PC-9 (cell line): ENCODE measurements at places on chromosomes 2 and 18. TPM values are rescaled to one million over a fixed set of nuclear protein-coding genes. Genes with fewer than 3 reads are reported as not detected.

Gene CPLX4
- not detected in 2 replicates for total RNA-seq

Gene ZNG1B
- 37.5 and 42.2 TPM in 2 replicates for total RNA-seq

Gene PRSS56
- total RNA-seq: not detected in 2 replicates

Gene CYP27A1
- 0.94 and 2.0 TPM in 2 replicates for total RNA-seq

Gene ASPRV1
- 0.30 and 0.48 TPM in 2 replicates for total RNA-seq

Gene CNTNAP5
- total RNA-seq: not detected in 2 replicates

Gene MCEE
- 12.5 and 15.8 TPM in 2 replicates for total RNA-seq

Gene PLCL1
- not detected in 2 replicates for total RNA-seq

Gene FBXO11
- 49.3 and 49.4 TPM in 2 replicates for total RNA-seq

Gene TEX44
- total RNA-seq: not detected in 2 replicates

Gene CD8B2
- total RNA-seq: not detected in 2 replicates

Gene AOX1
- total RNA-seq: 4.1 and 5.1 TPM in 2 replicates

Gene HOXD3
- not detected in 2 replicates for total RNA-seq

Gene COQ10B
- 14.8 and 18.1 TPM in 2 replicates for total RNA-seq

DNA sequence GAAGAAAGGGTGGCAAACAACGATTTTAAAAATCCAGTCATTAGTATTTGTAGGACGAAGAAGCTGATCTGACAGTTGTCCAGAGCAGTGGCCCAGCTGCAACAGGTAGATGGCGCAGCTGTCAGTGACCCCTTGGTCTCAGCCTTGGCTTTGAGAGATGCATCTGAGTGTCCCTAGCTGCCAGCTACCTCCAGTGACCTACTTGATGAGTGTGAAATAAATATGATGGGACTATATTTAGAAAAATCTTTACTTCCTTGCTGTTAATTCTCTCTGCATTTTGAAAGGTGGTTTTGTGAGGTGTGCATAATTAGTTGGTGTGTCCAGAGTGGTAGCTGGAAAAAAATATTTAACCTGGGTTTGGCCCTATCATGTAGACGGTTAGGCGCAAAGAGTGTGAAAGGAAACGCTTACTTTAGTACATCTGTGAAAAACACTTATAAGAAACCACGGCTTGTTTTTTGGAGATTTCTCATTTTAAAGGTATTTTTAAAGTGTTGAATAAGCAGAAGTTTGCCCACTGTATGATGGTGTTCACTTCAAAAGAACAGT lies 963 bp downstream of the INPP1 start:
- DNase-seq: no peak

GRCh38 chr2:55062754-55063153 lies 12.5 kb upstream of the RTN4 start:
- DNase-seq: no peak

GRCh38 chr2:125455110-125455509 lies 1200.8 kb upstream of the GYPC start:
- no peak for DNase-seq

GRCh38 chr18:3162181-3162580 lies 57.6 kb downstream of the MYOM1 start:
- no peak for DNase-seq

- no peak for DNase-seq
These were observed 31.1 kb upstream of the NETO1 start for GRCh38 chr18:72898870-72899269.

DNA sequence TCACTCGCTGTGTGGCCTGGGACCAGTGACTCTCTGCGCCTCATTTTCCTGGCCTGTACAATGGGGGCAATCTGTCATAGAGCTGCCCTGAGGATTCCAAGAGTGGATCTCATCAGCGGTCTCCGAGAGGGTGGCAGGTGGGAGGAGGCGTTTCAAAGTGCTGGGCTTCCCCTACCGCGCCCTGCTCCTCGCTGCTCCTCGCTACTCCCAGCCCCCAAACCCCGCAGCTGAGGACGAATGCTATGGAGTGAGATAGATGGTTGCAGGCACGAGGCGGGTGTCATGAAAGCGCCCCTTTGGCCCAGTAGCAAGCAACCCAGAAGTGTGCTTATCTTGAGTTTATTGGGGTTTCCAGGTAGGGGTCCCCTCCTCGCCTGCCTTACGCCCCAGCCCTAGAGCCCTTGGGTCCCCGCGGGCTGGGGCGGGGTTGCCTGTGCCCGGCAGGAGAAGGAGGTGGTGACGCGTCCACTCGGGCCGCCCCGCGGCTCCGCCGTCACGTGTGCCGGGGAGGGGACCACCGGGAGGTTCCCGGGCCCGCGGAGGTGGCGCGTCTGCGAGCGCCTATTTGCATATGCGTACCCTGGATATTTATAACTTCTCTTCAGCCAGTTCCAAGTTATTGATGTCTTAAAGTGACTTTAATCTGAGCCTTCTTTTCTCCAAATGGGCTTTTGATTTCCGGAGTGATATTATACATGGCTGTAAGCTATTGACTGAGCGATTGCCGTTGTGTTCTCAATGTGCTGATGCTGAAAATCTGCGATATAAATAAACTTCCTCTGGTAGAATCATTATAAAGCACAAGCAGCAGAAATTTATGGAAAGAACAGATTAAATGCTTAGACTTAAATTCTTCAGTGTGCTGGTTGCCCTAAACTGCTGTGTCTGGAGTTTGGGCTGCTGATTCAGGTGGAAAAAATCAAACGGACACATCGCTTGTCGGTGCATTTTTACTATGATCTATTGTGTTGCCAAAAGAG lies 263.7 kb downstream of the ATAD2B start:
- no peak for DNase-seq

DNA sequence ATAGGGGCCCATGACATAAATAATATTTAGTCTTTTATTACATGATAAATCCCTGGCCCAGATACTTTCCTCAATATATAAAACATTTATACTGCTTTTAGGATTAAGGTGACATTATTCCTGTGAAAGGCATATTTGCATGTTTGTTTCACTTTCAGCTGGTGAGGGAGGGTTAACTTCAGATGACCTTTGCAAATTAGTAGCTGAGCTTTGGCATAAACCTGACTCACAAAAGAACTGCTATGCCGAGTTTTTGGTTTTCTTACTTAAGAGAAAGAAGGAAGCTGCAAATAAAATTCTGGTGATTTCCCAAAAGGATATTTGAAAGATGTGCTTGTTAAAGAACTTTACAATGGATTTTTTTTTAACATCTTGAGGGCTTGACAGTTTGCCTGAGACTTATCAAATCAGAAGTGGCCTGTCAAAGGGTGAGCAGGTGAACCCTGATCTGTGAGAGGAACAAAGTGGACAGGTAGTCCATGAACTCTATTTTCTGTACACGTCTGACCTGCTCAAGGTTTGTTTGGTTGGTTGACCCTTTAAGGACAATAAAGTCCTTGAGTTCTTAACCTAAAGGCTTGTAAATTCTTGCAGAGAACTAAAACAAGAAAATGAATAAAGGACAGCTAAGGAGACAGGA lies 93.5 kb downstream of the FAM124B start:
- no peak for DNase-seq

GRCh38 chr2:68742626-68743415 lies 8.2 kb downstream of the ARHGAP25 start:
- no peak for DNase-seq

DNA sequence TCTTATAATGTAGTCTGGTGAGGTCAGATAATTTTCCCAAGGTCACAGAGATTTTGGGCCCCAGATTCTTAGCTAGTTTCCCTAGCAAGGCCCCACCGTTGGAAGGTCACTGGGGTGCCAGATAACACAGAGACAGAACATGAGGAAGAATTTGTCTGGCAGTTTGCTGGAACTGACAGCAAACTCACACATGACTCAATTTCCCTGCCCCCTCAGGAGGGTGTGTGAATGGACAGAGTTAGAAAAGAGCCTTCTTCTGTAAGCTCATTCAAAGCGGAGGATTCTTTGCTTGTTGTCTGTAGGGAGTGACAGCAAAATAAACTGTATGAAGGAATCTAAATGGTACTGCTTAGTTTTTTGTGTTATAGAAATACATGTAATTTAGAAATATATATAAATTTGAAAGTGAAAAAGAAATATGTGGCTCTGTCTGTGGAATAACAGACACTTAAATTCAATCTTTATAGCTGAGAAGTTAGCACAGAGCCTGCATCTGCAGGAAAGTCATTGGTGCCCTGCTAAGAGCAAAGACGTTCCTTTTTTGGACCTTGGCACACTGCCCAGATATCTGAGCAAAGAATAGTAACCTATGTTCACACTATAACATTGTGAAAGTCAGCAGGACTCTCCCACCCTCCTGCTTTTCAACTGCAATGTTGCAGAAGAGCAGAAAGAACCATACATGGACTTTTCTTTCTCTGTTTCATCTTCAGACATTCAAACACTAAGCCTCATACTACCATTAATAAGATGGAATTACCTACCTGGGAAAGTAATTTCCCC lies 2.1 kb downstream of the MDH1 start:
- no peak for DNase-seq

DNA sequence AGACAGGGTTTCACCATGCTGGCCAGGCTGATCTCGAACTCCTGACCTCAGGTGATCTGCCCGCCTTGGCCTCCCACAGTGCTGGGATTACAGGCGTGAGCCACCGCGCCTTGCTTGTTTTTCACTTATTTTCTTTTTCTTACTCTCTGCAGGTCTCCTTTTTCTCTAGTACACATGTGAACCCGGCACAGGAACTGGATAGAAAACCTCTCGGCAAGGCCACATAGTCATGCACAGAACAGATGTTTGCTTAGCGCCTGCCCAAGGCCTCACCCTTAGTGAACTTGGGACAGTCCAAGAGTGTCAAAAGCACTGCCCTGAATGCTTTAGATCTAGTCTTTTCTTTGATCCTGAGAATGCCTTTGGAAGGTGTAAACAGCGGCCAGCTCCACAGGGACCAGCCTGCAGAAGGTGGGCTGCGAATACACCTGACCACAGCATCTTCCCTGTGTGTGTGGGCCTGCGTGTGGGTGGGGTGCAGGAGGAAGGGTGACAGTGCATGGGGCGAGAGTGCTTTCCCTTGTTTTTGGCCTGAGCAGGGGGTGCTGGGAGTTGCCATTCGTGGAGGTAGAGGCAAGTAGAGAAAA lies 27.0 kb downstream of the IMPA2 start:
- no peak for DNase-seq

- no peak for DNase-seq
These were observed 9.4 kb upstream of the SOCS6 start for GRCh38 chr18:70279470-70279869.

DNA sequence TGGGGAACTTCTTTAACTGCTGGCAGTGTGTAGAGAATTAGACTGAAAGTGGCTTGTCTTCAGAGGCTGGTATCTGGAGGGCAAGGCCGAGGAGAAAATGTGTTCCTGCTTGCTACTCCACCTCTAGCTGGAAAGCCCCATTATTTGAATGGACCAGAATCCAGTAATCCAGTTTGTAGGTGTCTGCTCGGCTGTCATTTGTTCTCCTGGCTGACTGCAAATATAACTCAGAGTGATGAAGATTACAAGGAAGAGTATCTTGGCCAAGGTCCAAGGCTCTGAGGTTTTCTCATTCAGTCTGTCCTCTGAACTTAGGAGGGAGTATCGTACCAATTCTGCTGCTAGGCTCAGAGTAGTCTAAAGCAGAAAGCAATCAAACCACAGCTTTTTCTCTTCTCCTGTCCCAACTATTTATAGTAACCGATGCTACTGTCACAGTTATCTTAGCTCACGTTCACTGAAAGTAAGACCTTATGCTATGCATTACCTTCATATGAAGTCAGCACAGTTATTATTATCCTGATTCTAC lies 228.6 kb downstream of the SETBP1 start:
- no peak for DNase-seq

- no peak for DNase-seq
These were observed 169.5 kb downstream of the MYCN start for GRCh38 chr2:16109821-16110310.

- DNase-seq: peak; percentile 63
These were observed at the start of gene MOCOS for GRCh38 chr18:36187193-36187825. MOCOS (plus strand) TSS chr18:36187497; CDS start chr18:36187540, 43 bp downstream.

DNA sequence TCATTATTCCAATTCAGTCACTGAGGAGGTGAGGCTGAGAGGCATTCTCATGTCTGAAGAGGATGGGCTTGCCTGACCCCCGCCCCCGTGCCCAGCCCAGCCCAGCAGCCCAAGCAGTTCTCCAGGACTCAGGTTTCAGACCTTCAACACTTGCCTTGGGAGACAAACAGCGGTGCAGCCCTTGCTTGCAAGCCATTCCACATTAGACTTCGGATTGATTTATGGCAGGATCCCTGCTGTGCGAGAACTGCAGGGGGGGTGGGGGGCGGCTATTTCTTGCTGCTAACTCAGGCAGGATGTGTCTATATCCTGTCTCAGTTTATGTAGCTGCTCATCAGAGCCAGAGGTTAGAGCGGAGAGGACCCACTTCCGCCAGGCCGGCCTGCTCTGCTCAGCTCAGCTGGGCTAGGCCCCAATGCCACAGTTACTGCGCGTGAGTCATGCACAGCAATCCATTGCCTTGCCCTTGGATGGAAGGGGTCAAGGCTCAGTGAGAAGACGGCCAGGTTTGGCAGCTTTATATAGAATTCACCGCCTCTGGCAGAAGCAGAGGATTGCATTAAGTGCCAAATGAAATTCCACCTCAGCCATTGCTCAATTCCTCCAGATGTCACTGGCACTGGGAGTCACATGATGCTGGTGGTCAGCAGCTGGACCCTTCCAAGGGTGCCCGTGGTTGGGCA lies 1.8 kb downstream of the GYPC start:
- DNase-seq: peak; percentile 66

- no peak for DNase-seq
These were observed 61.0 kb downstream of the FN1 start for GRCh38 chr2:215374642-215375466.

- DNase-seq: no peak
These were observed 10.8 kb upstream of the YWHAQ start for GRCh38 chr2:9641641-9642040.

GRCh38 chr2:130852521-130853115 lies 15.9 kb downstream of the ARHGEF4 start:
- DNase-seq: no peak

DNA sequence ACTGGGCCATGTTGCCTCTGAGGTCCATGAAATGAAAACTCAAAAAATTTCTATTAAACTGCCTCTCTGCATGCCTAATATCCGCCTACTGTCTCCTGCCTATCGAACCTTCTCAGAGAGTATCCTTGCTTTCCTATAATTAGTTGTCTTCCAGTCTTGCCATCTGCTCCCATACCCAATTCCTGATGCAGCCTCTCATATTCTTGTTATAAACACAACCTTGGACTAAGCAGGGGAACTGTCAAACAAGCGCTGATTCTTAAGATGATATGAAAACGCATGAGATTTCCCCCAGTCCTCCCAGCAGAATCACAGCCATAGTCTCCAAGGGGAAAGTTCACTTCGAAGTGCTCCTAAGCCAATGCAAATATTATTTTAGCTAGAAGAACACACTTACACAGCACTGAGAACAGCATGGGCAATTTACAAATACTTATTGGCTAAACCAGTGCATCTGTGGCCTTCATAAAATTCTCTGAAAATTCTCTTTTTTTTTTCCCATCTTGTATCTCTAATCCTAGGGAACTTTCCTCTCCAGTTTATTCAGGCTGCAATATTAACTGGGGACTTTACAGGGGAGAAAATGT lies 471.6 kb downstream of the MBD2 start:
- no peak for DNase-seq

DNA sequence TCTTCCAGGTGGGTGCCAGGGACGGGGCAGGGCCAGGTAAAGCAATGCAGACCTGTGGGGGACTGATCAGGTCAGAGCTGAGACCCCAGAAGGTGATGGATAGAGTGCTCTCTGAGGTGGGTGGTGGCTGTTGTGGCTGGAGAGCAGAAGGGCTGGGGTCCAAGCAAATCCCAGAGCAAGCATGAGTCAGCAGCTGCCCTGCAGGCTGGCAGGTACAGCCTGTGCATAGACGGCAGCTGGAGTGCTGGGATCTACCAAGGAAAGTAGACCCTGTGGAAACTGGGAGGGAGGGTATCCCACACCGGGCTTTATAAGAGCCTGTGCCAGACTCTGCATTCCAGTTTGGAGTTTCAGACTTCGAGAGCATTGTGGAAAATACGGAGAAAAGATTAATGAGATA lies 663 bp downstream of the TRIM54 start:
- peak; percentile 44 for DNase-seq

GRCh38 chr2:12059616-12060441 lies 313.4 kb downstream of the LPIN1 start:
- no peak for DNase-seq
